ENCODE measurements at places on chromosomes 11 and 22. TPM values are rescaled to one million over a fixed set of nuclear protein-coding genes. Genes with fewer than 3 reads are reported as not detected.

DNA sequence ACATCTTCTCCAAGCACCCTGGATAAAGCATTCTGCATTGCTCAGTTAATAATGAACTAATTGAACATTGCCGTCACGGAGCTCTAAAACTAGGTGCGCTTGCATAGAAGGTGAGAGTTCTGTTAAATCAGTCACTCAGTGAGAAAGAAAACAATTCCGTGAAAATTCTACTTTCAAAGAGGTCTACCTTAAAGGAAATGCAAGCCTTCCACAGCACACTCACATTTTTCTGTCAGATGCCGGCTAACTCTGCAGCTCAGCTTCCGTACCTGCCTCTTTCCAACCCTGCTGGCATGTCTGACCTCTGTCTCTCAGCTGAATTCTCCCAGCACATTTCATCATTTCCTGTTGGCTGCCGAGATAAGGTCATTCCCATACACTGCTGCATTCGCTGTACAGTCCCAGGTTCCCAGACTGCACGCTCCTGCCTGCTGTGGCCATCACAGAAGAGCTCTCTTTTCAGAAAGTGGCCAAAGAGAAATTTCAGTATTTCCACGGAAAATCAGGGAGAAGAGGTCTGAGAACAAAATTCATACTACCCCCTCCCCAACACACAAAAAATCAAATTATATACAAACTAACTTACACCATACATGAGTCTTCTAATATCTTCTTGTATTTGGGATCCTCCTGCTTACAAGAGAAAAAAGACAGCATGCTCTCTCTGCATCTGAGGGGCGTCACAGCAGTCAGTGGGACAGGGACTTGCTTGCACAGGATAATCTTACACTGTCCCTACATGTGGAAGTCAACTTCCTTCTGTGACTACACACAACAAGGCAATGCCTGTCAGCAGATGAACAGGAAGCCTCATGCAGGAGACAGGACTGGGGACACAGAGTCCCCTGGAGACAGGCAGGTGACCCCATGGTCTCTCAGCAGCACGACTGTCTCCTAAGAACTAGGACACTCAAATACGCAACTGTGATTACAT, 55.1 kb downstream of the PACSIN2 start:
- DNase-seq = peak; percentile 63

DNA sequence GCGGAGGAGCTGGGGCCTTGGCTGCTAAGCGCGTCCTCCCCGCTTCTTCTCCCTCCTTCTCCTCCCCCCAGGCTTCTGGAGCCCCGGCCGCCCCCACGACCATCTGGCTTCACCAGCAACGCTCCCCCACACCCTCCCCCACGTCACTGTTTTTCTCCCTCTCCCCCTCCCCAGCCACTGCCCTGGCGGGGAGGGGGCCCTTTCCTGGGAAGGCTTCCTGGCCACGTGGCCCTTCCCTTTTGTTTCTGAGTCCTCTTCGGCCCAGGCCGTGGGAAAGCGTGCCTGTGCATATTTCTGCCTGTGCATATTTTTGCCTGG, 27.7 kb downstream of the RTN4R start:
- no peak for DNase-seq

DNA sequence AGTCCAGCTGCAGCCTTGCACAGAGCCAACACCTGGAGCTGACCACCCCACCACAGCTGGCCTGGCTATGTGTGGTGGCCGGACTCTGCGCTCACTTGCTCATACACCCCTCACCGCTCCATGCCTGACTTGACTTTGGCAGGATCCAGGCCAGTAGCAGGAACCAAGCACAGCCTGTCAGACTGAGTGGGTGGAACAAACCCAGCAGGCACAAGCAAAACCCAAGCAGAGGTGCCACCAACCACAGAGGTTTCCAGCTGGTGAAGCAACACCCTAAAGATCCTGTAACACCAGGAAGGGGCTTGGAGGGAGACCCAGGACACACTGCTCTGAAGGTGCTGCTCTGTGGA, 44.9 kb upstream of the WNT11 start:
- no peak for DNase-seq

DNA sequence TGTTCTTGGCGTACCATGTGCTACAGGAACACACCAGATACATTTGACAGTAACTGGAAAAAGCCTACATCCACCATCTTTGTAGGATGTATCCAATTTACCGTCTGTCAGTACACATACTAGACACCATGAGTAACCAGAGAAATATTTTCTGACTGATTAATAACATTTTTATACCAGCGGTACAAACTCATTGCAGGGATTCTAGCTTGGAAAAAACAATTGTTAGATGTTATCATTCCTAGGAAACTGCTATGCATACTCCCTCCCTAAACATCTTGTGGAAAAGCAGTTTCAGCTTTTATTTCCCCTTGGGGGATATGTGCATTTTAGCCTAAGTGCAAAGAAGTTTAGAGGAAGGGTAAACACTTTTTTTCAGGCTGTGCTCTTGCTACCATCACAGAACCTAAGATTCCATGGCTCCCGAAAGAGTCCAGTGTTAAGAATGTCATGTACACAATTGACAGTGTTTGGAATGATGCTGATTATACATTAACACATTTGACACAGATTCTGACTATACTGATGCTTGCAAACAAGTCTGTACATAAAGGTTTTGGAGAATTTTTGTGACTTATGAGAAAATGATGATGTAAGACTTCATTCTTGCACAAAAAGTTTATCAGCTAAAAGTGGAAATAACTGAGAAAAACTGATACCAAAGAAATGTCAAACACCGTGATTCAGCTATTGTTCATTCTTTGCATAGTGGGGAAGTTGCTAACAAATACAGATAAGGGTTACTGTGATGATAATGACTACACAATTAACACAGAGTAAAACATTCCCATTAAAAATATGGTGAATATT, 23.7 kb downstream of the NCF4 start:
- DNase-seq = no peak

- no peak for DNase-seq
These were observed 342 bp downstream of the EFCAB6 start for GRCh38 chr22:43811777-43812148.

GRCh38 chr11:131121426-131122333, 205.4 kb upstream of the SNX19 start:
- no peak for DNase-seq

The YPEL1 gene
- 4.7 TPM for total RNA-seq
